ENCODE measurements at places on chromosomes 3 and 15.

- DNase-seq, result no peak
These were observed 64.9 kb downstream of the ABHD5 start for GRCh38 chr3:43755516-43756200.

GRCh38 chr3:19432669-19433068 lies 284.4 kb downstream of the KCNH8 start:
- no peak for DNase-seq

- no peak for DNase-seq
These were observed 203.2 kb upstream of the PEX5L start for GRCh38 chr3:180239939-180240338.

DNA sequence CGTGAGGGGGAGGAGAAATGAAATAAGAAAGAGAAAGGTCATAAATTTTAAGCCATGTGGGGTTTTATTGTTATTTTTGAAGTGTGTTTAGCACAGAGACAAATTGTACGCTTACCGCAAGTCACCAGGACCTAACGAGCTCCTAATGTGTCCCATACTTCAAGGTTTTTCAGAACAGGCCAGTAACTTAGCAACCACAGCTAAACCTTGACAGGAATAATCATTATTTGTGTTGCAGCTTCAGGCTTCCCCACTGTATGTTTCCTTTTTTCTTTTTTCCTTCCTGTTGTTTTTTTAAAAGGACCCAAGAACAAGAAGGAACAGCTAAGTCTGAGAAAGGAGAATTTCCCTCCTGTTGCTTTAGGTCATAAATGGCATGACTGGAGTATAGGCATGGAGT lies 160.8 kb downstream of the TUSC7 start:
- DNase-seq, result no peak

- no peak for DNase-seq
These were observed 38.8 kb downstream of the LMCD1 start for GRCh38 chr3:8540456-8540855.

DNA sequence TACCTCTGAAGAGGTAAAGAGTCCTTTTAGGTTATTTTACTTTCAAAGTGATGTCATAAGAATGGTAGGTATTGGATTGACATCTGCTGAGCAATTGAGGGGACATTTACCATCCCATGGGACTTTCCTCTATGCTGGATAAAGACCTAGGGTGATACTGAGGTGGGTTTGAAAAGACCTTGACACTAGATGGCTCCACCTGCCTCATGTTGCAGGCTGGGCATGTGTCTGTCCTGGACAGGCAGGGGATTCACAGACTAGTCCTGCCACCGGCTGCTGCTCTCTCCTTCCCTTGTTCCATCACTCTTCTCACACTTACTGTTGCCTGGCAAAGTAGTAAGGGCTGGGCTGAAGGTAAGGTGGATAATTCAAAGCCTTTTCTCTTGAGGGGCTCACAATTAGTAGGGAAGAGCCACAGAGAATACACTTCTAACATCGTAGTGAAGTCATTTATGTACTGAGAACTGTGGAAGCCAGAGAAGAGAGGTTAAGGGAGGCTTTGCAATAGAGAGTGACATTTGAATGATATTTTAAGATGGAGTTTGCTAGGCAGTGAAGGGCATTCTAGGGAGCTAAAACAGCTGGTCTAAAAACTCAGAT lies 27.7 kb downstream of the TRAK1 start:
- DNase-seq, result peak; percentile 14

GRCh38 chr3:49519916-49520385 lies 34.3 kb upstream of the BSN start:
- peak; percentile 10 for DNase-seq

GRCh38 chr3:190323246-190323626 lies 990 bp upstream of the CLDN1 start:
- DNase-seq, result peak; percentile 16

- DNase-seq, result peak; percentile 89
These were observed 91.1 kb upstream of the RNF7 start for GRCh38 chr3:141646760-141647561.

DNA sequence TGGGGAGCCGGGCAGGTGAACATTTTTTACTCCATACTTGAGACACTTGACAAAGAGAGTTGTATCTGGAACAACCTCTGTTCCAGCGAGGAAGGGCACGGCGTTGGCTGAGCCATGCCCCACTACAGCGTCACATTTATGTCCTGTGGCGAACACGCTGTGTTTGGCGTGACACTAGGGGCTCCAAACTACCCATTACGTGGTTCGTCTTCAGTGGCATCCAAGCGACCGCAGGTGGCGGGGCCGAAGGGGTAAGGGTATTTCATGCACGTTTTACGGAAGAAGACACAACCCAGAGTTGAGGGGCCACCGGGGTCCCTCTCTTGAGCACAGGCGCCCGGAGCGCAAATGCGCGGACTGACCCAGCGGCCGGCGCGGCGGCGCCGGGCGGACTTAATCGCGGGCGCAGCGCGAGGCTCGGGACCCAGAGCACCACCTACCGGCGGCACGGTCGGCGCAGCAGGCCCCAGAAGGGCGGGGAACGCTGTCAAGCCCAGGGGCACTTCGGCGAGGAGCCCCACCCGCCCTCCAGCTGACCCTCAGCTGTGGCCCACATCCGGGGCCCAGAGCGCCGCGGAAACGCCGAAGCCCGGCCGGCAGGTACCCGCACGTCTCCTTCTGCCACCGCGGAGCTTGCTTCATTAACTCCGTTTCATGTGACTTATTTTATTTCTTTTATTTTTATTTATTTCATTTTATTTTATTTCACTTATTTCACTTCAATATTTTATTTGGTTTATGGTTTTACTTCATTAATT lies 36.4 kb upstream of the TRIM71 start:
- peak; percentile 54 for DNase-seq

GRCh38 chr15:76034111-76034510 lies 21.9 kb upstream of the NRG4 start:
- DNase-seq, result no peak

- no peak for DNase-seq
These were observed 22.0 kb downstream of the OR5H15 start for GRCh38 chr3:98188545-98188944.

DNA sequence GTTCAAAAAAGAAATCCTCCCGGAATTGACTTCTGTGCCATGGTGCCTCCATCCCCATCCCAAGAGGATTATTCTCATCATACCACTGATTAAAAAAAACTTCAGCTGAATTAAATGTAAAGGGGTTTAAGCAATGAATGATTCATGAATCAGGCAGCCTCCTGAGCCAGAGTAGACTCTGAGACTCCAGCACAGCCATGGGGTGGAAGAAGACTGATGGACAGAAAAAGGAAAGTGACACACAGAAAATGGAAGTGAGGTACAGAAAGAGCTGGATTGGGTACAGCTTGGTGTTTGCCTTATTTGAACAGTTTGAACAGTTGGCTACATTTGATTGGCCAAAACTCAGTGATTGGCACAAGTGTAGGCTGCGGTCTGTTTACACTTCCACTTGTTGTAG lies 224.8 kb upstream of the ATP10A start:
- DNase-seq, result peak; percentile 15

DNA sequence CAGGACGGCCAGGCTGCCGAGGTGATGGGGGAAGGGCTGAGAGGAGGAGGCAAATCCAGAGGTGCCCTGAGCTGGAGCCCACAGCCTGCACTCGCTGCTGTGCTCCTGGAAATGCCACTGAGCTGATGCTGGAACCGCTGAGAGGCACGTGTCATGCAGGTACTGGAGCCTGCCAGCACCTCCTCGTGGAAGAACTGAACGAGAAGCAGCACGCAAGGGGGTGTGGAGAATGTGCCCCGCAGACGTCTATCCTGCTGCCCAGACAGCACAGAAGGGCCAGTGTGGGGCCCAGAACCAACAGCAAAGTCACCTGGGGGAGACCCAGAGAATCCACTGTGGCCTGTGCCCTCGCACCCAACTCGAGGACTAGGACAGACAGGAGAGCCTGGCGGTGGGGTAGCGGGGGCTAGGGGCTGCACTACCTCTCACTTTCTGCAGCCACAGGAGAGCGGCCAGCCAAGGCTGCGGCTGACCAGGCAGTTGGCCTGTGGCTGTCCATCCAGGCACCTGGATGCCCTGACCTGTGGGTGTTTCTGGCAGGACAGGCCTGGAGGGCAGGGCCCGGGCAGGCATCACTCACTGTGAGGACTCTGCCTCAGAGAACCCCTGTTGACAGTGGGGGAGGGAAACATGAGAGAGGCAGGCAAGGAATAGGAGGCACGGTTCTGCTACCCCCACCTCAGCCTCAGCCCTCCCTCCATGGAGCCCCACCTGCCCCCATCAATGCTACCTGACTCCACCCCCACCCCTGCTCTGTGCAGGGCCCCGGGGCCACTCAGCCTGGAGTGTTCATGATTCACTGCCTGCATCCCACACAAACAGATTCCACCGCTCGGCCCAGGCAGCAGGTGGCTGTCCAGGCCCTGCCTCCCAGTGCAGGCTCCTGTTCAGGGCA lies 213.1 kb downstream of the TBC1D2B start:
- DNase-seq, result no peak

GRCh38 chr3:120274739-120275167 lies 10.3 kb downstream of the GPR156 start:
- peak; percentile 7 for DNase-seq

DNA sequence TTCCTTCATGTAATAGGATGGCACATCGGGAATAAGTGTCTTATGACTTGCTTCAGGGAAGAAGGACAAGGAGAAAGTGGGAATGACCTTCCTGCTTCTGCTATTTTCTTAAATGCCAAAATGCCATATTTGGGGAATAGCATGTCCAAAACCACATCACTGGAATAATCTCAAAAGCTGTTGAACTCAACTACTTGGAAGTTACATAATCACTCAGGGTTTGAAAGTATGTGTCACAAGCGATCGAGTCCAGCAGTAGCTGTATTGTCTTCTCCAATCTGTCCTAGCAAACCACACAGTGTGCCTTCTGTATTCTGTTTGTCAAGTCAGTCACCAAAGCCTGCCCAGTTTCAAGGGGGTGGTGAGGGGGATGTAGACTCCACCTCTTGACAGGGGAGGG lies 58.3 kb upstream of the GADL1 start:
- no peak for DNase-seq

GRCh38 chr15:29880886-29881285 lies 58.6 kb upstream of the TJP1 start:
- no peak for DNase-seq

DNA sequence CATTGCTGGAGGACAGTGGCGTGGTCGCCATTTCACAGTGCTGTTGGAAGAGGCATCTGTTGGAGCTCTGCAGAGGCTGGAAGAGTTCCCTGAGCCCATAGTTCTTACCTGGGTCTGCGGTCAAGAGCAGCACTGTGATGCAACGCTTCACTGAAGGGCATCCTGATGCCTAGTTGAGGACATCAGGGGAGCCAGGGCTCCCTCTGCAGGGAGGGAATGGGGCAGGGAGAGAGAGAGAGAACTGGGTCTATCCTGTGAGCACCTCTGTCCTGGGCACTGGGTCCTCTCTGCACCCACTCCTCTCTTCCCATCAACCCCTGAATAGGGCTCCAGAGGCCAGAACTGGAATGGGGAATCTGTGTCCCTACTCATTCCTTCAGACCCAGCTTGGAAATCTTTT lies 23.9 kb upstream of the MOBP start:
- DNase-seq, result no peak

DNA sequence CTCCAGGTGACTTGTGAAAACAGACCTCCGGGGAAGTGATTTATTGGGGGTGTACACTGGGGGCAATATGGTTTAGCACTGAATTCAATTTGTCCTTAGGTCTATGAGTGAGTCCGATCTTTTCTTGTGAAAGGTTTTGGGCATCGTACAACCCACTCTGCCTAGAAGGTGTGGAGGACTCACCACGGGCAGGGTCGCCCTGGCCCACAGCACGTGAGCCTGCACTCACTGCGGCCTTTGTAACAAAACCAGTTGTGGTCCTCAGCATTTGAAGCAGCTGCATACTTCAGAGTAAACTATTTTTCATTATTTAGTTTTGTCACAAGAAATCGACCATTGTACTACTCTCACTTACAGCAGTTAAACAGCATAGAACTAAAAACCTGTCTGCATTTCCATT lies 72.6 kb upstream of the BLM start:
- no peak for DNase-seq

DNA sequence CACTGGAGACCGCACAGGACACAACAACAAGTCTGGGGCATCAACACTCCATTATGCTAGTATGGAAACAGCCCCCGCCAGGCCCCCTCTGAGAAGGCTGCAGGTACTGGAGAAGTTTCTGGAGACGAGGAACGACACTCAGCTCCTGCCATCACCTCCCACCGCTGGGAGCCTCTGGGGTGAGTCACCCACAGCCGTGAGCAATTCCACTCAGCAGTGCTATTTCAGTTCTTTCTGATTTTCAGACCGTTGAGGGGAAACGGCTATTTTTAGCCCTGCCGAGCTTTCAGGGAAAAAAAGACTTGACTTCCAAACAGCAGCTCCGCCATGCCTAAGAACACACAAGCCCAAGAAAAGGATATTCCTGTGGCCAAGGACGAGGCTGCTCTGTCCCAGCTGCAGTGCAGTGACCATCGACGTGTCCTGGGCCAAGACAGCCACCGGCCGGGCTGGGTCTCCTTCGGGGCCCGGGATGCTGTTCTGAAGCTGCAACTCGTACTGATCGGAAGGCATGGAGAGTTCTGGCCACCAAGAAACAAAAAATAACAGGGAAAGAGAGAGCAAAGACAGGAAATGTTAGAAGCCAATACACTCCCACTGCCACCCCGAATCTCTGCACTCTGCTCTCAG lies 40.8 kb downstream of the NUP210 start:
- peak; percentile 35 for DNase-seq

DNA sequence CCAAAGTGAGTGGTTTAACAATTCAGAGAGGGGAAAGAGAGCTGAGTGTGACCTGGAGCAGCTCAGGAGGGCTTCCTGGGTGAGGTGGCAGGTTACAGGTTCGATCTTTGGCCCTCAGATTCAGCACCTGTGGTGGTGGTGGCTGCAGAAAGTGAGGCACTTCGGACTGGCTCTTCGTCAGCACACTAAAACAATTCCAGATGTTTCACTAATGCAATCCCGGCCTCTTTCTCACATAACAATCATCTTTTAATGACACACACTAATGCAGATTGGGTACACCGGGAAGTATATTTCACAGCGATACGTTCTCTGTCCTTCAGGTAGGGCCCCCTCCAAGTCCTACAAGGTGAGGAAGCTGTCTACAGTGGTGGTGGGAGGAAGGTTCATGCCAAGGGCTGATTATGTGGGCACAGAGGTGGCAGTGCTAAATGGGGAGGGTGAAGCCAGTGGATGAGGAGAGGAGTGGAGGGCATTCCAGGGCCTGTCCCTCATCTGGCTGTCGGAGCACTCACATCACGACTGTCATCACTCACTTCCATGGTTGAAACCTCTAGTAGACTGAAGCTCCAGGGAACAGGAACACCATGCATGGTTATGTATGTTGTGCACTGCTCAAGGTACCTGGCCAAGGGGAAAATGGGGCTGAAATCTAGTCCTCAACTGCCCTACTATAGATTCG lies 171.1 kb downstream of the RAB11A start:
- no peak for DNase-seq

GRCh38 chr15:75203908-75204263 lies 2.2 kb downstream of the C15orf39 start:
- DNase-seq, result no peak

- DNase-seq, result peak; percentile 84
These were observed 826.2 kb downstream of the ROBO1 start for GRCh38 chr3:78941587-78941986.
